Activated CD4-positive, alpha-beta T cell treated with anti-CD3 and anti-CD28 coated beads for 1 hour (primary cell): ENCODE measurements at places on chromosomes 2 and 18.
A peak's percentile ranks its signal among the peaks of the same experiment; 100 is the strongest.

DNA sequence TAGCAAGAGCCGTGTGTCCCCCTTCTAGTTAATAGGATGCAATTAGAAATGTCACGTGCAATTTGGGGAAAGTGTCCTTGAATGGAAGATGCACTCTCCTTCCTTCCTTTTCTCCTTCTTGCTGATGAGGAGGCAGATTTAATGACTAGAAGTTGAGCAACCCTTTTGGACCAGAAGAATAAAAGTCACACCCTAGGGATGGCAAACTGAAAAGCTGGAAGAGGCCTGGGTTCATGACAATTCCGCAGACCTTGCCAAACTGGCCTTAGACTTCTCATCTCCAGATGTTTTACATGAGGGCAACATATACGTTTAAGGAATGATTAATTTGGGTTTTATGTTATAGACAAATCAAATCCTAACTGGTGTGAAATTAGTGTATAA is 38.6 kb upstream of the NCOA1 start:
- DNase-seq = no peak

- no peak for DNase-seq
Observed at GRCh38 chr2:136067459-136067858, 50.5 kb downstream of the CXCR4 start.

DNA sequence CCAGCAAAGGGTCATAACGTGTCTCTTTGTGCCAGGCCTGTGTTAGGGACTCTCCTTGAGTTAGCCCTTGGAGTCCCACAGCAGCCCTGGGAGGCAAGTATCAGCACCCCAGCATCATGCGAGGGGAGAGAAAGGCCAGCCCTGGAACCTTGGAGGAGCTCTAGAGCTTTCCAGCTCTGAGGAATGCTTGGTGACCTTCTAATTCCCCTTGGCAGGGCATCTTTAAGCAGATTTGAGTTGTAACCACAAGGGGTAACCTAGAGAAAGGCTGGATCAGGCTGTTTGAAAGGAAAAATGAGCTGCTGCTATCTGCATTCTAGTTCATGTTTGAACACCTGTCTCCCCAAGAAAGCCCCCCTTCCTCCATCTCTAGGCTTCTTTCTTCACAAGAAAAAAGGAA is 23.8 kb upstream of the ODC1 start:
- DNase-seq = no peak

DNA sequence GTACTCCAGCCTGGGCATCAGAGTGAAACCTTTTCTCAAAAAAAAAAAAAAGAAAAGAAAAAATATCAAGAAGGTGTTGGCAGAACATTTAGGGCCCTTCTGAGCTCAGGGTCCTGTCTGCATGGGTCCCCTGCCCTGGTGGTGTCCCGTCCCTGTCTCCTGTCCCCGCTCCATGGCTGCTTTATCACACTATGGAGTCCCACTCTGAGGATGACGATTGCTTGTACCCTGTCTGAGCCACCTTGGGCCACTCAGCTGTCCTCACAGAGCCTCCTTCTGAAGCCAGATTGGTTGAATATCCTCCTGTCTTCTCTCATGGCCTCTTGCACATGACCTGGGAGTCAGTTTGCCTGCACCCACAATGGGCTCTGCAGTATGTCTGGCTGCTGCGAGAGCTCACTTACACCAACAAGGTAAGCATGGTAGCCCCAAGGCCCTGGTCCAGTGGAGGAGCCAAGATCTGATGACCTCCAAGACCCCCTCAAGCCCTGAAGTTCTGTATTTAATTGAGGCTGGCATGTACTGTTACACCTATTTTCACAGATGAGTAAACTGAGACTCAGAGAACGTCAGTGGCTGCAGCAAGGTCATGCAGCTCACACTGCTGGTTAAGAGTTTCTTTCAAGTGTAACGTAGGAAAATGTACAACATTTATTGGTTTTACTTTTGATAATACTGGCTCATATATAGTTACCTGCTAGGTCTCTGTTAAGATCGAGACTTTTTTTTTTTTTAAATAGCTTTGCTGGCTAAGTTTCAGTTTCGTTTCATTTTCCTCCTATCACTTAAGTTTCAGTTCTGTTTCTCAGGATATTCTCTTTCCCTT is 16.9 kb upstream of the ZCCHC2 start:
- peak; percentile 29 for DNase-seq

DNA sequence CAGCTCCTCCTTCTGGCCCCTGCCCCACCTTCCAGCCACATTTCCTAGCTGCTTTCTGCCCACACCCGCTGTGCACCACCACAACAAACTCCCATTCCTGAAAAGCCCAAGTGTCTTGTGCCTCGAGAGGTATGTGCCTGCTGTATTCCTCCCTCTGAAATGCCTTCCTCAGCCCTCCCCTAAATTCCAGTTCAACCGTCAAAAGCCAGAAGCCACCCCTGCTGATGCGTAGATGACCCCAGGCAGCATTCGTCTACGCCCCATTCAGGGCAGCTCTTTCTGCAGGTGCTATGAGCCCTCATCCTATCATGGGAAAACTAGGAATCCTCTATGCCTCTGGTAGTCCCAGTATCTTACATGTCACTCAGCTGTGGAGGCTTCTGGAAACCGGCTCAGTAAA is 71.7 kb downstream of the DNMT3A start:
- no peak for DNase-seq

GRCh38 chr2:84971510-84972206 is 697 bp downstream of the KCMF1 start:
- peak; percentile 60 for DNase-seq

- DNase-seq = no peak
Observed at GRCh38 chr2:224927011-224927410, 115.3 kb downstream of the DOCK10 start.

DNA sequence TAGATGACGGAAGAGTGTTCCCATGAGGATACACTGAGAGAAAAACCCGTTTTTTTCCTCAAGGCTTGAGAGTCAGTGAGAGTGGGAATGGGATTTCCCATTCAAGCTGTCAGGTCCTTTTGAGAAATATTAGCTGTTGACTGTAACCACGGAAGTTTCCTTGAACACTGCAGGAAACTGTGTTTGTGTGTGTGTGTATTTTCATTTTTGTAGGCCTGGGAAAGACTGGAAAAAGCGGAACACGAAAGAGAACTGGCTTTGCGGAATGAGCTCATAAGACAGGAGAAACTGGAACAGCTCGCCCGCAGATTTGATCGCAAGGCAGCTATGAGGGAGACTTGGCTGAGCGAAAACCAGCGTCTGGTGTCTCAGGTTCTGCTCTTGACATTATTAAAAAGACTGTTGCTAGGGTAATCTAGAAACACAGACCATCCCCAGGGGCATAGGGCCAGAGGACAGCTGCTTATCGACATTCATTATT is 98.8 kb upstream of the EML6 start:
- no peak for DNase-seq

DNA sequence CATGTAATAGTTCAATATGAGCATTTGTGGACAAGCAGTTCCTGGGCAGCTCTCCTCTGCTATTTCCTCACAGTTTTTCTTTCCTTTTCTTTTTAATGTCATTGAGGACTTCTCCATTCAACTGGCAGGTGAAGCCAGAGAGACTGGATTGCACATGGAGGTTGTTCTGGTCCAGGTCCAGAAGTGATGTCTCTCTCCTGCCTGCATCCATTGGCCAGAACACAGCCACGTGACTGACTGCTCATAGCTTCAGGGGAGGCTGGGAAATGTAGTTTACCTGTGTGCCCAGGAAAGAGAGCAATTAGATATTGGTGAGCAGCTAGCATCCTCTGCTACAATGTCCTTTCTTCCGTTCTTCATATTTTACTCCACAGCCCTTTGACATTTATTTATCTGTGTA is 20.2 kb upstream of the ADAM23 start:
- DNase-seq = no peak

- DNase-seq = no peak
Observed at GRCh38 chr2:104046466-104046865, 807.4 kb upstream of the POU3F3 start.

GRCh38 chr2:127590386-127591190 is 55.1 kb downstream of the MYO7B start:
- DNase-seq = no peak

- DNase-seq = no peak
Observed at GRCh38 chr2:32825291-32825712, 121.5 kb upstream of the LTBP1 start.

DNA sequence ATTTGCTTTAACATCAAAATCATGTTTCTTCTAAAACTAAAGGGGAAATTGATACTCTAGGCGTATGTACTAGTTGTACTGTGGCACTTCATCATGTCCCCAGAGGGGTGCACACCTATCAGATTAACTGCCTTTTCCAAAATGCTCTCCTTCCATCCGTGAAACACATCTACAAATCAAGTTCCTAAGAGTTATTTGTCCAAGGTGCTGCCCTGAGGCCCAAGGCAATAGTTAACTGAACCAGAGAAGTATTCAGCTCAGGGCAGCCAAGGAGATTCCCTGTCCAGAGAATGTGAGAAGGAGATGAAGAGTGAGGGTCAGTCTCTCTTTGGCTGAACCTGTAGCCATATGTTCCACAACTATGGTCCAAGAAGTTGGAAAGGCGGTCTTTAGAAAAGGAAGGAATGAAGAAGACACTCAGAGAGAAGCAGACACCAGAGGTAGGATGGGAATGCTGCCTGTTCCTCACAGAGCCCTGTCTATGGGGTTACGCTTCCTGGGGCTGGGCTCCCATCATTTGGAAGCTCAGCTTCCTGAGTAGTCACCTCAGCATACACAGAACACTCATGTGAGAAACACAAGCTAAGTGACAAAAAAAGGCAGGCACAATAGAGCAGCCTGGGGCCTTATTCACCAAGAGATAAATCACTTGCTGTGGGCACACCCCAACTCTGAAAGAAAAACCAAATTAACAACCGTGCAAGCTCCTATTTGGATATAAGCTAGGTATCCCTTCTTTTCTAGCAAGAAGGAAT is 55.6 kb downstream of the ANKRD44 start:
- DNase-seq = no peak

GRCh38 chr2:156512451-156512850 is 76.3 kb downstream of the GPD2 start:
- DNase-seq = no peak

- no peak for DNase-seq
Observed at GRCh38 chr18:9722691-9723090, 14.6 kb downstream of the RAB31 start.

DNA sequence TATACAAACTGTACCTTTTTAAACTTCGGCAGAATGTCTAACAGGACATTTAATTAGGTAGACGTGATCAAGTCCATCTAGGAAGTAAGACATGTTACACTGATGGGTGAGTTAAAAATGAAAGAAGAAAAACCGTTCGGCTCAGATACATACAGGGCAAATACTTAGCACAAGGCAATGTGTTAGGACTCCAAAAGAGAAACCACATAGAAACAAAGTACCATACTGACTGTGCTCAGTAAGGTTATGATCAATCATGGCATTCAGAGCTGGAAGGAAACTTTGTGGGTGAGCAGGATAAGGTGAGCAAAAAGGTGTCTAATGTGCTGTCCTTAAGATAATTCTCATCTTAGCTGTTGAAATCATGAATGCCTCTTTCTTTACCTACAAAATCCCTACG is 211.9 kb downstream of the STK39 start:
- DNase-seq = no peak

- no peak for DNase-seq
Observed at GRCh38 chr2:191145769-191146471, 4.9 kb downstream of the STAT4 start.

GRCh38 chr18:9516437-9517064 is 41.2 kb downstream of the RALBP1 start:
- no peak for DNase-seq

DNA sequence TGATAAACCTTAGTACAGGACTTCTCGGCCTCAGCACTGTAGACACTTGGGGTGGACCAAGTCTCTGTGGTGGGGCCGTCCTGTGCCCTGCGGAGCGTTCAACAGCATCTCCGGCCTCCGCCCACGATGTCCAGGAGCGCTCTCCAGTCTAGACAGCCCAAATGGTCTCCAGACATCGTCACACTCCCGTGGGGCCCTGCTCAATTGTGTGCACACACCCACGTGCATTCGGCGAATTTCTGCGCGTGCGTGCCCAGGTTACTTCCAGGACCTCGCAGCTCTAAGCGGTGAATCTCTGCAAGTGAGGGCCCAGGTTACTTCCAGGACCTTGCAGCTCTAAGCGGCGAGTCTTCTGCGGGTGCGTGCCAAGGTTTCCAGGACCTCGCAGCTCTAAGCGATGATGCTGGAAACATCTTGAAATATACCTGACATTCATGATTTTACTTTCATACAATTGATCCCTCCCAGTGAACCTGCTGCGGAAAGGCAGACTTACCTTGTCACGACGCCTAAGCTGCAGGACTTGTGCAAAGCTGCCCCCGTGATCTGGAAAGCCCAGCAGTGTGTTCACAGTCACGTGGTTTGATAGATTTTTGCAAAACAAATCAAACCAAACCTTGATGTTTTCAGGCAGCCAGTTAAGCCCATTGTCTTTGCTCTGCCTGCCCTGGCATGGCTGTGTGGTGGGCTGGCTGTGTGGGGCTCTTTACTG is 16.1 kb upstream of the OTOS start:
- no peak for DNase-seq

DNA sequence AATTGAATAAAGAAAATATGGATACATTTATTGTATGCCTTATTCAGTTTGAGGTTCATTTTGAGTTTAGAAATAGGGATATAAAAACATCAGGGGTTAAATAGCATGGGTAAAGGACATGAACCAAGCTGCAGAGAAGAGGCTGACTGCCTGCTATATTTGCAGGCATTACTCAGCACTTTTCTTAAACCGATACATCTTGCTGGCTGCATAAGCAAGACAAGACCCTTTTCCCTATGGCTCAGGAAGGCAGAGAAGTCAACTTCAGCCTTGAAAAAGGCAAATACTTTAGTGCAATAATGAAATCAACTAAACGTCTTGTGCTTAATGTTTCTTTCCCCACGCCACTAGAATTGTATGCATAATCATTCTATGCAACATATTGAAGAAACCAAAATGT is 36.4 kb downstream of the SCN1A start:
- no peak for DNase-seq

DNA sequence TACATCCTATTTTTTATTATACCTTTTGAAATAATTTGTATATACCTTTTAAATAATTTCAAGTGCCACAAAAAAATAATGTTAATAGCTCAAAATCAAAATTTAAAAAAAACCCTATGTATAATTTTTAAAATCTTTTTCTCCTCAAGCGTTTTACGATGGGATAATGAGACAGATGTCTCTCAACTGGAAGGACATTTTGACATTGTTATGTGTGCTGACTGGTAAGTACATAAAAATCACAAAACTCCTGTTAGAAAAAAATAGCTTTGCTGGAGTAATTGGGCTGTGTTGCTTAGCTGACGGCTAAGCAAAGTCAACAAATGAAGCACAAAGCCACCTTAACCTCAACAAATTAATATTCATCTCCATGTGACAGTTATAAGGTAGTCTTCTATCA is 198.0 kb upstream of the SIX3 start:
- DNase-seq = no peak

- no peak for DNase-seq
Observed at GRCh38 chr18:58051765-58052460, 7.9 kb downstream of the NEDD4L start.

DNA sequence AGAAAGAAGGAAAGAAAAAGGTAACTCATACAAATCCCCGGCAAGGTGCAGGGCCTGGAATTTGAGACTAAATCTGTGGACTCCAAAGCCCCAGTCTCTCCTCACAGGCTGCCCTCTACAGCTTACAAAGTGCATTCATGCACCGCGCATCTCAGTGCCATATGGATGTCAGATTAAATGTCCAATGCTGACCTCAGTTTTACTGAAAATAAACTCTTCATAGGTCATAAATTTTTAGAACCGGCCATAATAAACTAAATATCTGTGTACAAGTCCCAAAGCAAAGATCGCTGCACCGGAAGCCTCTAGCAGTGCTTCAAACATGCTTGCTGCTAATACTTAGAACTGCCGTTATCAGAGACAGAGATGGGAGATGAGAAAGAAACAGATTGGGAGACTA is 17.7 kb downstream of the ST6GAL2 start:
- DNase-seq = no peak

- peak; percentile 37 for DNase-seq
Observed at GRCh38 chr18:45670281-45670962, 53.6 kb upstream of the SLC14A1 start.
